ENCODE measurements at places on chromosomes 4 and X.

GRCh38 chr4:84894621-84895020 is 71.9 kb downstream of the WDFY3 start:
- no peak for DNase-seq

DNA sequence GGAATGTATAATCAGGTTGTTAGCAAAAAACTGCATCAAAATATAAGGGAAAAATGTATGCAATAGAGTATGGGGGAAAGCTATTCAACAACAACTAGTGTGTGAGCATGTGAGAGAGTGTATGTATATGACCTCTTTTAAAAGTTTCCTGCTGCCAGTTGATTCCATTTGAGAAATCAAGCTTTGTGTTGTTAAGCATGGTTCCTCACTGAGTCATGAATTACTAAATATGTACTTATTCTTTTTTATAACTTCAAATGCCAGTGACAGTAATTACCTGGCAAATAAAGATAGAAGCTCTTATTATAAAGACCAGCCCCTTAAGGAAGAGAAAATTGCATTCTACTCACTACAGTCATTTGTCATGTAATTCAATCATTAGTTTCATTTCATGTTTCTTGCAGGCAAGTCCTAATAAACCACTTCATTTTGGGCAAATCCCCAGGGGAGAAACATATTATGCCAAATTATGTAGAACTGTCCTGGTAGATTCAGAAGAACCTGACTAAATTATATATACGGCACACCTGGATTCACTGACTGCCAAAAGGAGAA is 19.2 kb downstream of the RASGEF1B start:
- no peak for DNase-seq

GRCh38 chr4:173930329-173930967 is 353.0 kb downstream of the FBXO8 start:
- no peak for DNase-seq

DNA sequence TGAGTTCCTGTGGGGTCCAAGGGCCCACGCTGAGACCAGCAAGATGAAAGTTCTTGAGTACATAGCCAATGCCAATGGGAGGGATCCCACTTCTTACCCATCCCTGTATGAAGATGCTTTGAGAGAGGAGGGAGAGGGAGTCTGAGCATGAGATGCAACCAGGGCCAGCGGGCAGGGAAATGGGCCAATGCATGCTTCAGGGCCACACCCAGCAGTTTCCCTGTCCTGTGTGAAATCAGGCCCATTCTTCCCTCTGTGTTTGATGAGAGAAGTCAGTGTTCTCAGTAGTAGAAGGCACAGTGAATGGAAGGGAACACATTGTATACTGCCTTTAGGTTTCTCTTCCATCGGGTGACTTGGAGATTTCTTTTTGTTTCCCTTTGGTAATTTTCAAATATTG is 4.8 kb downstream of the MAGEA11 start:
- no peak for DNase-seq

DNA sequence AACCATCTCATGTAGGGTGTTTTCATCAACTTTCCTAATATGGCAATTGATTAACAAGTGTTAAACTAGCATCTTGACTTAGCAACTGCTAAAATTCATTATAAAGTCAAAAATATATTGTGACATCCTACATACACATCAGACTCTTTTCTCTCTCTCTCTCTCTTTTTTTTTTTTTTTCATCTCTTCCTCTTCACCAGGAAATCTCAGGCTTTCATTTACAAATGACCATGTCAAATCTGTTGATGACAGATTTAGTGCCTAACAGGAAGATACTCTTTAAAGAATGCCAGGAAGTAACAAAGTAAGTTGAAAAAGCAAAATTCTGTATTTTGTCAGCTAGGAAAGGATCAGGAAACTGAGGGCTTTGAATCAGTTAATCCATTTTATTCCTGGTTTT is 365.5 kb downstream of the PCDH7 start:
- no peak for DNase-seq

GRCh38 chr4:179196511-179196910 is 1754.3 kb upstream of the AGA start:
- DNase-seq, result no peak

DNA sequence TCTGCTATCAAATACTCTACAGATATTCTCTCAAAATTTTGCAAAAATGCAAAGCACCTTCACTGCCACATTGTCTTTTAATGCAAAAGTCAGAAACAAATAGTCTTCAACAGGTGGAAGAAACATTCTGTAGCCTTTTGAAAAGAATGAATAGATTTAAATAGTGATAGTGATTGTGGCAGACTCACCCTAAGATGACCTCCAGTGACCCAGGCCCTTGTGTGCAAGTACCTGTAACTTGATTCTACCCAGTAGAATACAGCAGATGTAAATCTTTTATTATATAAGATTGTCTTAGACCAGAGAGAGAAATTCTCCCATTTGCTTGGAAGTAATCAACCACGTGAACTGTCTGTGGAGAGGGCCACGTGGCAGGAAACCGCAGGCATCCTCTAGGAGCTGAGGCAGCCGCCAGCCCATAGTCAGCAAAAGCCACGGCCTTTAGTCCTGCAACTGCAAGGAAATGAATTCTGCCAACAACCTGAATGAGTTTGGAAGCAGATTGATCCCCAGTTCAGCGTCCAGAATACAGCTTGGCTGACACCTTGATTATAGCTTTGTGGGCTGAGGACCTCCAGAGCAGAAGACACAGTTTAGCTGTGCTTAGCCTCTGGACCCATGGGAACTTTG is 272.5 kb downstream of the ARHGAP10 start:
- no peak for DNase-seq

- no peak for DNase-seq
Measured at GRCh38 chrX:13759152-13759718, 24.7 kb downstream of the OFD1 start.

GRCh38 chrX:3526071-3526470 is 179.6 kb upstream of the MXRA5 start:
- DNase-seq, result no peak

DNA sequence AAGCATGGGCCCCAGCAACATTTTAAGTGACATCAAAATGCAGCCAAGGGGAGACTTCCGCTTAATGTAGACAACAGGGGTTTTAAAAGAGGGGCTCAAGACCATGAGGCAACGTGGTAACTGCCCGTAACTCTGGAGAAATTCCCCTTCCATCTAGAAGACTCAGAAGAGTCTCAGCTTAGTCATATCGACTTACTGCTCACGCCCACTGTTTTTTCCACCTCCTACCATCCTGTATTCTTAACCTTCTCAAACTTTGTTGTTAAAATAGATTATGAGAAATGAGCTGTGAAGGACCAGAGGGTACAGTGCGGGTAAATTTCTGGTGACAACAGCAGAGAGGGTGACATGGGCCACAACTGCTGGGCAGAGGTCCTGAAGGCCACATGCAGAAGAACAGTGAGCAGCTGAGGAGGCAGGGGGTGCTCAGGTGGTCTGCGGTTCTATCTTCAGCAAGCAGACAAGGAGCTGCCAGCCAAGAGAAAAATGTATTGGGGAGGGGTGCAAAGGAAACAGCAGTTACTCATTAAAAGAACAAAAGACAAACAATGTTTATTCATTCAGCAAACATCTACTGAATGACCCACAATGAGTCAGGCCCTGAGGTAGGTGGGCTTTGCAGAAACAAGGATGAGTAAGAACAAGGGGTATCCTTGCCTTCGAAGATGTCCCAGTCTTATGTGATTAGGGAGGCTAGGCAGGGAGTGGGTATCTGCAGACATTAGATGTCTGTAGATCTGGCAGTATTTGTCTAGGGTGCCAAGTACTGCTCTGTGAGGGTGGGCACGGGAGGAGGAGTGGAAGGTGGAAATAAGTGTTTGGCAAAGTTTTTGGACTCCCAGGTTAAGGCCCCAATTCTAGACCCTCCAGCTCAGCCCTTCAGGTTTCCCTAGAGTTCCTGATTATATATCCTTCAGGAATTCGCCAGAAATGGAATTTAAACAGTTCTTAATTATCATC is 175.3 kb downstream of the TSPAN5 start:
- no peak for DNase-seq

DNA sequence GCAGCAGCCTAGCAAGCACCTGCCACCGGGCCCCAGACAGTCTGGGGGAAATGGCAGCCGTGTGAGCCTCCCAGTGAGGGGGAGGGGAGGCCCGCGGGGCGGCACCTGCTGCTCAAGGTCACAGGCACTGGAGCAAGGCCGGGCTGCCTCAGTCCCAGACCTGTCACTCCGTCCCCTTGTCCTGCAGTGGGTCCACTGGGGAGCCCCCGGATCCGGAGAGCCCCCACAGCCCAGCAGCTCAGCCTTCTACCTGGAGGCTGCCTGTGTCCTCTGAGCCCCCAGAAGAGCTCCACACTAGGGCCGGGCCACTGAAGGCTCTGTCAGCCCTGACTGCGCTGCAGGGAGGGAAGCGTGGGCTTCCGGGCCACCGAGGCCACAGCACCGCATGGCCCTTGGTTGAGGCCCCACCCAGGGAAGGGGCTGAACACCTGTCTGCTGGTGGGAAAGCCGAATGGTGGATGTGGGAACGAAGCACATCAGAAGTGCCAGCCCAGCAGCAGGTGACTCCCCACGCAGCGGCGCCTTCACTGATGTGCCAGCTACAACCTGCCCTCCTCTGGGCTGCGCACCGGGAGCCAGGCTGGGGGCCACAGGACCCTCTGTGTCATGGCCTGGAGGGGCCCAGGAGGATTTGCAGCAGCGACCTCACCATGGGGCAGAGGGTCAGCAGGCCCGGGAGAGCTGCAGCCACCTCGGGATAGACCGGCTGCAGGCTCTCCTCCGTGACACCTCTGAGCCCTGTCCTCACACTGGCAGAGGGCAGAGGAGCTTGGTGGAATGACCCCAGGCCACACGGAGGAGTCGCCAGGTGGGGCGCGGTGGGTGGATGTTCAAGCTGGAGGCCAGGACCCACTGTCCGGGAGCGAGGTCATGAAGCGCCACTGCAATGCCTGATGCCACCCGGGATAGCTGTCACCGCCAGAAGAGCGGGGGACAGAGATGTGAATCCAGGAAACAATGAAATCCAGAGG is 35.0 kb upstream of the MXD4 start:
- DNase-seq, result no peak

- no peak for DNase-seq
Measured at GRCh38 chr4:3473996-3474765, 11.1 kb downstream of the DOK7 start.

DNA sequence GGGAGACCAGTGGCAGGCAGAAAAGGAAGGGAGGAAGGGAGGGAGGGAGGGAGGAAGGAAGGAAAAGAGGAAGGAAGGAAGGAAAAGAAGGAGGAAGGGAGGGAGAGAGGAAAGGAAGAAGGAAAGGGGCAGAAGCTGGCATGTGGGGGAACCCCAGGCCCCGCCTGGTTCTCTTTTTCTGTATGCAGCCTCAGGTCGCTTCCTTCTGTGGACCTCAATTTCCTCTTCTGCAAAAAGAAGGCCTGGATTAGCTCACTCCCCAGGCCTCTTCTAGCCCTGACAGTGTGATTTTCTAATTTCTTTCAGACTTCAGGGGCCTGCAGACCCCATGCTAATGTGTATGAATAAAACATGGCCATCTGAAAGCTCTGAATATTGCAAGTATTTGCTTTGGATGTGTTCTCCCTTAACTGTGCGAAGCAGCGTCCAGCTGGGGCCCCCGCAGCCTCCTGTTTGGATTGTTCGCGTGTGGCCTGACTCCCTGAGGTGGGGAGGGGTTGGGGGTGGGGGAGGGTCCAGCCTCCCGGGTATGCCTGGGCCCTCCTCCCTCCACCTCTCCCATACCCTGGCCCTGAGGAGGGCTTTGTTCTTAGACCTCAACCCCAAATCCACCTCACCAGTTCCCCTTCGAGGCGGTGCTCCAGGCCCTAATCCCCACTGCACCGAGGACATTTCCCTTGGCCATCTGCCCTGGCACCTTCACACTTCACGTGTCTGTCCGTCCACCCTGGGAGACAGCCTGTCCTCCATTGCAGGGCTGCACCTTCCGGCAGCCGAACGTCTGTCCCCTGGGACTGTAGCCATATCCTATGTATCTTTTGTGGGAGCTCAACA is 199.9 kb upstream of the ATP6AP2 start:
- no peak for DNase-seq

GRCh38 chr4:108651014-108651791 is 804 bp downstream of the OSTC start:
- DNase-seq, result no peak

DNA sequence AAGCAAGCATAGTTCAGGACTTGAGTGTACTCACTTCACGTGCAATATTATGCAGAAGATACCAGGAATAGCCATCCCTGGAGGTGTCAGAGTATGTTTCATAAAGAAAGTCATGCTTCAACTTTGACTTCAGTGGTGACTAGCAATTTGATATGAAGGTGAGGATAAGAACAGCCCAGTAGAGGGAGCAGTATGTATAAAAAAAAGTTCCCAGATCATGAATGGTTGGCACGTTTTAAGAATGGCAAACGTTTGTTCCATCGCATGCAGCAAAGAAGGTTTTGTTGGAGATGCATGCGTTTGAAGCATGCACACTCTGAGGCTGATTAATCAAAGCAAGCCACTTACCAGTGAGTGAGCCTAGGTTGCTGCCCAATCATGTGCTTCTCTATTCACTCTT is 33.5 kb upstream of the SLITRK4 start:
- no peak for DNase-seq

DNA sequence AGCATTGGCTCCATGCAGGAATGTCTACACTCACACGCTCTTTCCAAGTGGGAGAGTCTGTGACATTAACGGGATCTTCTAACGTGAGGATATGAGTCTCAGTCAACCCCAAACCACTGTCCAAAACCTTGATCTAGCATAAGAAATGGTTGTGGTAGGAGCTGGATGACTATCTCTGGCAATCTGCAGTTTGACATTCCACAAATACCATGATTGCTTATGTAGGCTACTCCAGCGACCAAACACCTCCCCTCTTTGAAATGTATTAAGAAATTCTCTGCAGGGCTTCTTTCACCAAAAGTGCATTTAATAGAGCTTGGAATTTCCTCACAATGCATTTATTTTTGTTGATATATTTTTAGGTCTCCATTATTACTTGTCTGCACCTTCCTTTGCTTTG is 14.1 kb upstream of the STX18 start:
- no peak for DNase-seq

GRCh38 chrX:39957816-39958566 is 139.8 kb downstream of the BCOR start:
- no peak for DNase-seq

DNA sequence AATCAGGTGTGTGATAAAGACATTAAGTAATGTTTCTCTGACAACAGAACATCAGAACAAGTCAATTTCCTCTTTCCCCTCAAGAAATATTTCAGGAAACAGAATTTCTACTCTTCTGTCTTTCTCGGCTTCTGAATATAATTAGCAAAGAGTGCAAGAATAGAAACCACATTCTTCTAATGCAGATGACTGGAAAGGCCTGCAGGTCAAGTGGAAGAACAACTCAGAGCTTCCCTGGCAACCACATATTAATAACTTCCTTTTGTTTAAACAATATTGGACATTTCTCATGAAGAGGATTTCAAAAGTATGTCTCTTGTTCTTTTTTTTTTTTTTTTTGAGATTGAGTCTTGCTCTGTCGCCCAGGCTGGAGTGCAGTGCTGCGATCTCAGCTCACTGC is 225.5 kb downstream of the PARM1 start:
- DNase-seq, result no peak

DNA sequence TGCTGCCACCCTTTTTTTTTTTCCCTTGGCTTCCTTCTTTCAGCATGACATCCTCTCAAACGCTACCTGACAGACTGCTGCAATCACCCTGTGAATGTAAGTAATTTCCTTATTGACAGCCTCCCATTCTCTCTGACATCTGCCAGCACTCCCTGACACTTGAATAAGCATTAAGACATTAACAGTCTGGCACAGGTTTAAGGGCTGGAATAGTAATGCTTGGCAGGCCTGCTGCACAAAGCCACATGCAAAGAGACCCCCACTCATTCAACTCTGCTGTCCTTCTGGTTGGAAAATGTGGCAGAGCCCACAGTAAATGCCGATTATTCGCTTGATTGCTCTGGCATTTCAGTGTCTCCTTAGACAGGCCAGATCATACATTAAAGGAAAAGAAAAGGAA is 28.1 kb upstream of the RASGEF1B start:
- no peak for DNase-seq
